ENCODE measurements at places on chromosomes 3 and 15.

- no peak for DNase-seq
These were observed 25.8 kb upstream of the PIAS1 start for GRCh38 chr15:68028137-68028887.

GRCh38 chr15:78536134-78536533, 4.1 kb upstream of the PSMA4 start:
- no peak for DNase-seq

- no peak for DNase-seq
These were observed 234.7 kb upstream of the ZPLD1 start for GRCh38 chr3:102200126-102200525.

DNA sequence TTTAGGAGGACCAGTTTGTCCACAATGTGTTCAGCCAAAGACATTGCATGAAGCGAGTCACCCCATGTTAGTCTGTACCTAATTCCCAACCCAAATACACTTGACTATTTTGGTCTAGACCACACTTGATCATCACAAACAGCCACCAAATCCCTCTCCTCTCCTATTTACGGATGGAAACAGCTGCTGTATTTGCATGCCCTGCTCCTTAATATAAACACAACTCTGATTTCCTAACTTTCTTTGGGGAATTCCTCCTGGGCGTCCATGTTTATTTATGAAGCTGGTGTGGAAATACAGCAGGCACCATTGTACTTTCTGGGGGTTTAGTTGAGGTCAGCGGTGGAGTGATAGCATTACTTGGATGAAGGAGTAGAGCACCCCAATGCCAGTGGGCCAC, 235.2 kb downstream of the TLE3 start:
- no peak for DNase-seq

- no peak for DNase-seq
These were observed 4.1 kb upstream of the NAALADL2 start for GRCh38 chr3:174854987-174855386.

DNA sequence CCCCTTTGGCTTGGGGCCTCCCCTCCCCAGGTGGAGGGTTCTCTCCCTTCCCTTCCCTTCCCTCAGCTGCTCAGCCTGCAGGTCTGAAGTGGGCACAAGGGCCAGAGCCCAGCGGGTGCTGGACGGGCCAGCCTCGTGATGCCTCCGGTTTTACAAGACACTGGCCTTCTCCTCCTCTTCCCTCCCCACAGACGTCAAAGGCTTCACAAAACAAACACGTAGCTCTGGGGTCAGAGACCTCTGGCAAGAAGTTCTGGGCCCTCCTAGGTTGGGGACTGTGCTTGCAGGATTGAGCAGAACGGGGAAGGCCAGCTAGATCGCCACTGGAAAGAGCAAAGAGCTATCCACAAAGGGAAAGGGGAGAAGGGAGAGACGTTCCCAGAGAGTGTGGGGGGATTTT, 81.4 kb upstream of the TPM1 start:
- no peak for DNase-seq

- no peak for DNase-seq
These were observed 12.0 kb upstream of the ACAD9 start for GRCh38 chr3:128867200-128868125.

DNA sequence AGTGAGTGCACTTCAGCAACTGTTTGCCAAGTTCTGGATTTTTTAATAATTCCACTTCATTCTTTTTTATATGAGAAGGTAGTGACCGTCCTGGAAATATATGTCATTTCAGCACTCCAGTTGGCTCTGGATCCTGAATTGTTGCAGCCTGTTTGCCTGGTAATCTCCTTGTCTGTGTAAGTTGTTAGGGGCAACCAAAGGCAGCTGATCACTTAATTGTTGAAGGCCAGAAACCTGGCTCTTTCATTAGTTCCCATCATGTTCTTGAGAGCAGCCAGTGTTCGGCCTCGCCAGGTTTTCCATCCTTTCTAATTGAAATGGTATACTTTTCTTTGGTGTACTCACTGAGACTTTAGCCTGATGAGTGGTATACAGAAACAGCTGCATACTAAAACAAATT, 168.6 kb downstream of the SOX2 start:
- DNase-seq = no peak

- no peak for DNase-seq
These were observed 416.5 kb upstream of the RGMA start for GRCh38 chr15:93505506-93505905.

DNA sequence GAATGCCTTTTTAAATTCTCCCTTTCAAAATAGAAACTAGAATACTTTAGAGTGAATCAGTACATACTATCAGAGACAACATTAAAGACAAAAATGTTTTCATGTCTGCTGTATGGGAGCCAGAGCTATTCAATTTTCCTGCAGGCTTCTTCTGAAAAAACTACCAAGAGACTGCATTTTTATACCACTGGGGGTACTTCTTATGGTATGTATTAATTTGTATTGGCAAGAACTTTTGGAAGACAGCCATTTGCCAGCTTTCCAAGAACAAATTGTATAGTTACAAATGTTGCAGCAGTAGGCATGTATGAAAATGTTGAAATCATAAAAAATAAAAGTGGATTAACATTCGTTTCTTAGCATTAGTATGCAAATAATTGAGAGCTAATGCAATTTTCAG, 1010.0 kb upstream of the CADM2 start:
- no peak for DNase-seq

- no peak for DNase-seq
These were observed 16.1 kb downstream of the ALDH1A3 start for GRCh38 chr15:100895721-100896120.

GRCh38 chr3:61985020-61985419, 388.3 kb downstream of the FEZF2 start:
- DNase-seq = no peak

DNA sequence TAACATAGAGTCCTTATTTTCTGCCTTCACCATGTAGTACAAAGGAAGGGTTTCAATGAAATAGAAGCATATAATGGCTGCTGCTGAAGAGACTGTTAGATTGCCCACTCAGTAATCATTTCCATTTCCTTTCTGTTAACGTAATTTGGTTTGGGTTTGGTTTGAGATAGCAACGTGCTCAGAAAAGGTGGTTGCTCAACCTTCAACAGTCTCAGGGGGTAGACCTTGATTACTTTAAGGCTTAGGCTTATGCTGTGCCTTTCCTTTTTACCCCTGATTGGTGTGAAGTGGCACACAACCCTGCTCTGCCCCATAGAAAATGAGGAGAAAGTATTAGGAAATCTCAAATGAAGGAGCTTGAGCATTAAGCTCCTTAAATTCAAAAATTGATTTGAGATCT, 163.7 kb upstream of the TP63 start:
- no peak for DNase-seq

DNA sequence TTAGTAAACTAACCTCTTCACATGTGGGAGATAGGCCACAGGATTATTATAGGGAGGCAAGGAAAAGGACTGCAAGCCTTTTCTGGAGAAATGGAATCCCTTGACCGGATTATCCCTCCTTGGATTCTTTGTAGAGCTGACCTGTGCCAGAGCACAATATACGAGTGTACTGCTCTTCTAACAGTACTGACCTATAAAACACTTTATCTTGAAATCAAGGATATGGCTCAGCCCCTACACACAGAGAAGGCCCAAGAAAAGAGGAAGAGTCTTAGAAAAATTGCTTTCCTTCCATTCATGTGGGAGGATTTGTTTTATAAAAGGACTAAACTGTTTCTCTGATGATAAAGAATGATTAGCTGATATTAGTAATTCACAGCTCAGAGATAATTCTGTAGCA, 42.2 kb downstream of the DMXL2 start:
- no peak for DNase-seq

DNA sequence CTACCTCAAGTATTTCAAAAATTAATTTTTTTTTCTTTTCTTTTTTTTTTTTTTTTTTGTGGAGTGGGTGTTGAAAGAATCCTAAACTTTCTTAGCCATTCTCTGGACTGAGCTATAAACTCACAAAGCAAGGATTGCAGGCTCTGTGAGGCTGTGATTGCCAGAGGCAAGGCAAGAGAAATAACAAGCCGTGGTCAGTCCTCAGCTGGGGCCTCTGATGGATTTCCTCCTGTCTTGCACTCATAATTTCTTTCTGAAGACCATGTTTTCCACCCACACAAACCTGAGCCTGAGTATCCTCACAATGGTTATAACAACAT, 1.3 kb downstream of the CX3CR1 start:
- no peak for DNase-seq

GRCh38 chr3:99578339-99578970, 59.9 kb upstream of the COL8A1 start:
- DNase-seq = no peak

- no peak for DNase-seq
These were observed 29.4 kb downstream of the SETMAR start for GRCh38 chr3:4332574-4332973.

- peak; percentile 69 for DNase-seq
These were observed 12.5 kb upstream of the MORF4L1 start for GRCh38 chr15:78859971-78860719.

DNA sequence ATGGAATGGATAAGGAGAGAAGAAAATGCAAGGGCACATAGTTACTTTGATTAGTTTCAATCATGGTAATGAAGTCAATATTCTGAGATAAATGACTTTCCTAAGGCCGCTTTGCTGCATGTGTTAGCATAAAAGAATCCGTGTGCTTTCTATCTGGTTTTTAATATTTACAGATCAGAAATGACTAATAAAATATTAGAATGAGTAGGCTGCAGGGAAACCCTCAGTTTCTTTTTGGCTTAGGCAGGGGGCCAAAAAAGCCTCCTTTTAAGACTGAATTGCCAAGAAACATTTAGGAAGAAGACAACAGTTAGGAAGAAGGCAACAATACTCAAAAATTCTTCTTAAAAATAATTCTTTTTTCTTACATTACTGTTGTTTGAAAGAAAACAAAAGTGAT, 11.6 kb downstream of the NEK11 start:
- no peak for DNase-seq

DNA sequence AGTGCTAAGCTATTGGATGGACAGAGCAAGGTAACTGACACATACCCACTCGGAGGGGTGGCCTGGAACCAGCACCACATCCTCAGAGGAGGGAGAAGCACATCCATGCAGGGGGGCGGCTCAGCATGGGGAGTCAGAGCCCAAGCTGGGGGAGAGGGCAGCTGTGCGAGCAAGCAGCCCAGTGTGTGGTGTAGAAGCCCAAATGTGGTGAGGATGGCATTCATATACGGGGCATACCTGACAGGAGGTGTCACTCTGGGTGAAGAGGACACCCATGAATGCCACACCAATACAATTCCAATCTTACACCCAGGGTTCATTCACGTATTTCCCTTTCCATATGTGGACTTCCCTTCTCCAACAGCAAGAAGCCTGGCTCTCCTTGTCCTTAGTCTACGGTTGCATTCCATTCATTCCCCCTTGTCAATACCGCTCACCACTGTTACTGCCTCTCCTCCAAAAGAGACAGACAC, 58.7 kb upstream of the ACAN start:
- DNase-seq = no peak

DNA sequence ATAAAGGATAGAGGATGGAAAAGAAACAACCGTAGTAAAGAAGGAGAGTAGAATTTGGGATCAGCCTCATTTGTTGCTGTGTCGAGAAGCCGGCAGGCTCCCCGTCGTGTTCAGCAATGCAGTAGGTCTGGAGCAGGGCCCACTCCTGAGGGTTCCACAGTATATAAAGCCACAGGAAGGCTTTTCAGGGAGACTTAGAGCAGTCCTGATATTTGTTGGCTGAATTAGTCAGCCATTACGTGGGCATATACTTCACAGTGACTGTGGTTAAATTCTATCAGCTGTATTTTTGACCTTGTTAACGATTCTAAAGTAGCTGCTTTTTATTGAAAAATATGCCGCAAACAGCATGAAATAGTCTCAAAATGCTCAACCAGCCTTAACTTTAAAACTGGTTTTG, 149.5 kb downstream of the ITPR1 start:
- DNase-seq = no peak

GRCh38 chr15:98604983-98605382, 43.4 kb upstream of the IGF1R start:
- no peak for DNase-seq

DNA sequence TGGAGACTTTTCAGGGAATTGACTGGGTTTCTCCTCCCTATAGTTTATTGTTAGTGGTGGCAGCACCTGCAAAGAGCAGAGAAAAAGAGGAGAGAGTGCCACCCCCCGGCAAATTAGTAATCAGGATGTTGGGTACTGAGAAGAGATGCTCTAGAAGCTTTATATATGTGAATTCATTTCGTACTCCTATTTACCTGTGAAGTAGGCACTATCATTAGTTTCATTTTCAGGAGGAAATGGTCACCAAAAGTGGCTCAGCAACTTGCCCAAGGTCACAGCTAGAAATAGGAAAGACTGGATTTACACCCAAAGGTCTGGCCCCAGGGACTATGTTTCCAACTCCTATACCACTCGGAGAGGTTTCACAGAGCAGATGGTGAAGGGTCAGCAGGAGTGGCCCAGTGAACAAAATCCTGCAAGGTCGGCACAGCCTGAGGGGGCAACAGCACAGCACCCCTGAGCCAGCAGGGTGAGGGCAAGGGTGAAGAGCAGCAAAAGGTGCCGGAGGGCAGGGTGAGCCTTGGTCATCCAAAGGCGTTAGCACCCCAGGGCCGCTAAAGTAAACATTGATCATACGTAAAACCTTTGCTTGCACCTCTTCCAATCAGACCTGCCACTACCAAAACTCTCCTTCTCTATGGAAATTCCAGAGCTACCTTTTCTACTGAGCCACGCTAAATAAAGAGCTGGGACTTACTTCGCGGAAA, 23.6 kb downstream of the VGLL4 start:
- DNase-seq = no peak

DNA sequence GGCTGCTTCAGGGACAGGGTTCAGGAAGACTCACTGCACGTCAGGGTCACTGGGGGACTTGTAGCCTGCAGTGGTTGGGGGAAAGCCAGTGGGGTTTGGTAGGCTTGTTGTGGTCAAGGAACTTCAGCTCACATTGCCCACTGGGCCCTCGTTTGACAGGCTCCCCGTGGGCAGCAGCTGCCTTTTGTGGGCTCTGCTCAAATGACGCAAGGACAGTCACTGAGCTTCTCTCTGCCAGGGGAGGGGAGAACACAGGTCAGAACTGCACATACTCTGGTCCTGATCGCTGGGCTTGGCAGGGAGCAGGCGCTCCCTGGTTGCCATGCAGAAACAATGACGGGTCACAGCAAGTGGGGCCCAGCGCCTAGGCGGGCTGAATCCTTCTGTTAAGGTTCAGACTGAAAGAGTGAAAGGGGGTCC, 45.5 kb downstream of the FAM174B start:
- DNase-seq = no peak

DNA sequence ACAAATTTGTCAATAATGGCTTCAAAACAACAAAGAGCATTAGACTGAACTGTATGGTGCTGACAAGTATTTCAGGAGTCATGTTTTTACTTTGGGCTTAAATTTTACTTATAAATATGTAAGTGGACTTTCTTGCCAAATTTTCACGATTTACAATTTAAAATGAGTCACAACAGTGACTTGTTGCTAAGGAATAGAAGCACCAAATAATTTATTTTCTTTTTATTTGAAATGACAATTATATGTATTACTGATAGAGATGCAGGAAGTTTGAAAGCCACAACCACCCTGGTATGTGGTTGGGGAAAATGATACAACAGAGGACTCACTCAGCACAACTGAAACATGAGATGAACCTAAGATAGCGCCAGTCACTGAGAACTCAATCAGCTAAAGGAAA, 90.3 kb downstream of the FMN1 start:
- DNase-seq = no peak

All from large intestine (tissue), 12 donors.